ENCODE measurements at places on chromosomes 5 and 9. TPM values are rescaled to one million over a fixed set of nuclear protein-coding genes. Genes with fewer than 3 reads are reported as not detected.

- no peaks in the 10 kb centered on the region for H3K36me3 ChIP-seq
- H3K27me3 ChIP-seq: no peaks in the 10 kb centered on the region
- no peak for DNase-seq
These were observed 145.0 kb upstream of the TNC start for GRCh38 chr9:115262952-115263351.

GRCh38 chr5:1164696-1165630, 36.4 kb upstream of the SLC6A19 start:
- no peaks in the 10 kb centered on the region for H3K27me3 ChIP-seq
- no peak overlapping the region for H3K4me3 ChIP-seq
- no peaks in the 10 kb centered on the region for H3K36me3 ChIP-seq

GRCh38 chr9:131801810-131802209, 61.9 kb upstream of the RAPGEF1 start:
- no peak for DNase-seq
- no peak overlapping the region for H3K4me3 ChIP-seq
- H3K36me3 ChIP-seq: no peaks in the 10 kb centered on the region
- no peak overlapping the region for H3K27ac ChIP-seq
- H3K4me1 ChIP-seq: no peaks in the 10 kb centered on the region

DNA sequence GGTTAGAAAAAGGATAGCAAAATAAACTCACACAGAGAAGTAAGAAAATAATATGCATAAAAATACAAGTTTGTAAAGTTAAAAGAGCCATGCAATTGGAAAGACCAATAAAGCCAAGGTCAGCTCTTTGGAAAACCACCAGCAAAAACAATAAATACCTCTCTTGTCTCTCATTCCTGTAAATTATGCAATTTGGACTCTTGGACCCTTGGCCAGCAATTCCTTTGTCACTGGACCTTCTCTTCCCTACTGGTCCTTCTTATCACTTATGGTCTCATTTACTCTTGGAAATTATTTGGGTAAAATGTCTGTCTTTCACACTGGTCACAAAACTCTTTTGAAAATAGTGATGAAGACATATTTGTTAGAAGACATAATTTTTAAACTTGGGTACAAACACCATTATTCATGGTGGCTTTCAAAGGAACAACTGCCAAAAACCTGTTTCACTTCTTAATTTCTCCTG, 379.5 kb downstream of the TMEM232 start:
- H3K36me3 ChIP-seq: no peaks in the 10 kb centered on the region
- no peak overlapping the region for H3K4me3 ChIP-seq
- no peak for DNase-seq
- H3K27ac ChIP-seq: no peak overlapping the region
- no peaks in the 10 kb centered on the region for H3K4me1 ChIP-seq

- H3K27ac ChIP-seq: no peak overlapping the region
- no peak overlapping the region for H3K4me3 ChIP-seq
- no peaks in the 10 kb centered on the region for H3K27me3 ChIP-seq
- H3K4me1 ChIP-seq: 0 out of 2 replicates have a peak, but pooled peaks cover 6% of the 10 kb centered on the region
These were observed 76.2 kb upstream of the ANKRD55 start for GRCh38 chr5:56309262-56309826.

- H3K4me1 ChIP-seq: peaks cover 9% of the 10 kb centered on the region
- DNase-seq: no peak
- no peaks in the 10 kb centered on the region for H3K27me3 ChIP-seq
These were observed 200.4 kb downstream of the ARRDC3 start for GRCh38 chr5:91182763-91183162.

- no peak overlapping the region for H3K4me3 ChIP-seq
- H3K36me3 ChIP-seq: no peaks in the 10 kb centered on the region
- H3K4me1 ChIP-seq: no peaks in the 10 kb centered on the region
These were observed 314.1 kb upstream of the KIF2A start for GRCh38 chr5:61991866-61992265.

DNA sequence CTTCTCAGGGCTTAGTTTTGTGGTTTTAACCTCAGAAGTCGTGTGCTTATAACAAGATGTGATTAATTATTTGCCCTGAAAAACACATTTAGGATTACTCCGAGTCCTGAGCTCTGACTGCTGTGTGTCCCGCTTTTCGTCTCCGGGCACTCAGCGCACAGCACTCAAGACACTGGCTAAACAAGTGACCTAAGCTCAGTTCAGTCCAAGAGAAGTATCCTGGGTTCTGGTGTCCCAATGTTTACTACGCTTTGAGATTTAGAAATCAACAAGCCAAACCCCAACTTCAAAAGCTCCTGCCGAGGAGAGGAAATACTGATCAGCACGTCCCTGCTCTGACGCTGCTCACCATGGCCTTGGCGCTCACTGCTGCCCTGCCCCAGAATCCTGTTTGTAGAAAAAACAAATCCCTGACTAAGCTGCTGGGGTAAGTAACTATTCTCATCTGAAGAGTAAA, 53.2 kb downstream of the IPPK start:
- H3K36me3 ChIP-seq: peaks cover 51% of the 10 kb centered on the region
- no peaks in the 10 kb centered on the region for H3K27me3 ChIP-seq
- H3K4me1 ChIP-seq: peaks cover 11% of the 10 kb centered on the region
- DNase-seq: no peak

- no peak overlapping the region for H3K27ac ChIP-seq
- peaks cover 13% of the 10 kb centered on the region for H3K4me1 ChIP-seq
These were observed 231.4 kb downstream of the ARHGEF28 start for GRCh38 chr5:73857446-73857845.

DNA sequence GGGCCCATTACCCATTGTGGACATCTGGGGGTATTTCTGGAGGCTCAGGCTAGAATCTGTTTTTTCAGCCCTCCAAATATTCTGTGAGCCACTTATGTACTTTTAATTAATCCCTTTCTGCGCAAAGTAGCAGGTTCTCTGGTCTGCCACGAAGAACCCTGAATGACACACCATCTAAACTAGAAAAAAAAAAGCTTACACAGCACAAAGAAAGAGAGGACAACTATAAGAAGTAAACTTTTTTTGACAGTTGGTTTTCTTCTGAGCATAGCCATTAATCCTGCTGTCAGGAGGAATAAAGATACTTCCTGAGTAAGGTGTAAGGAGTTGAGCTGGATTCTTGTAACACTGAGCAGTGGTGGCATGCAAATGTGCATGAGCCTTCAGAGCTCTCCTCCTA, 327.5 kb downstream of the TMEM232 start:
- no peaks in the 10 kb centered on the region for H3K36me3 ChIP-seq
- DNase-seq: no peak
- H3K4me1 ChIP-seq: no peaks in the 10 kb centered on the region
- no peaks in the 10 kb centered on the region for H3K27me3 ChIP-seq

- no peak for DNase-seq
- H3K4me1 ChIP-seq: no peaks in the 10 kb centered on the region
- H3K27me3 ChIP-seq: no peaks in the 10 kb centered on the region
- no peak overlapping the region for H3K27ac ChIP-seq
- no peak overlapping the region for H3K4me3 ChIP-seq
These were observed 51.9 kb upstream of the TBC1D9B start for GRCh38 chr5:179959641-179960040.

DNA sequence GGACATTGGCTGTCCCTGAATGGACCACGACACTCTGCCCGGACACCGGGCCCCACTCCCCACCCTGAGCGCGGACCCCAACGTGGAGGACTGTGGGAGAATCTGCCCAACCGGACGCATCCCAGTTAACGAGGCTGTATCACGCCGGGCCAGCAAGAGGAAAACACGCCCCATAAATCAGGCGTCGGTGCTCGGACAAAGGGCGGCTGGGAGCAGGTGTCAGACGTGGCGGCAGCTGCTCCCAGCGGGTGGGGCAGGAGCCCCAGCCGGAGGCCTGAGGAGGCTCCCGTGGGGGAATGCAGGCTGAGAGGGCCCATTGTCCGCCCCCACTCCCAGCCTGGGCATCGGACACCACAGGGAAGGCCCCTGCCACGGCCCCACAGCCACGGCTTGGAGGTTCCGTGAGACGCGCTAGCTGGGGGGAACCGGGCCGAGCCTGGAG, 19.2 kb downstream of the NOTCH1 start:
- no peaks in the 10 kb centered on the region for H3K27me3 ChIP-seq
- DNase-seq: no peak
- no peak overlapping the region for H3K27ac ChIP-seq
- no peaks in the 10 kb centered on the region for H3K36me3 ChIP-seq
- H3K4me3 ChIP-seq: no peak overlapping the region

DNA sequence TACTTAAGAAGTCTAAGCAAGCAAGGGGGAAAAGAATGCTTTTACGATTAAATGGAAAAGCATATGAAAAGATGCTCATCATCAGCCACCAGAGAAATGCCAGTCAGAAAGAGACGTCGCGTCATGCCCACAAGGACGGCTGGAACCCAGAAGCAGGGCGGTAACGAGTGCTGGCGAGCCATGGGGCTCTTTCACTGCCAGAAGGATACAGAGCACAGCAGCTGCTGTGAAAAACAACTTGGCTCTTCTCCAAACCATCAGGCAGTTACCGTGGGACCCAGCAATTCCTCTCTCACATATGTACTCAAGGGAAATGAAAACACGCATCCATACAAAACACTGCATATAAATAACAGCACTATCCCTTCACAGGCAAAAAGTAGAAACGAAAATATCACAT, 95.5 kb downstream of the CAMSAP1 start:
- DNase-seq: no peak
- no peak overlapping the region for H3K4me3 ChIP-seq
- H3K4me1 ChIP-seq: no peaks in the 10 kb centered on the region

- H3K27me3 ChIP-seq: no peaks in the 10 kb centered on the region
- H3K27ac ChIP-seq: no peak overlapping the region
- H3K4me1 ChIP-seq: peaks cover 23% of the 10 kb centered on the region
- no peak overlapping the region for H3K4me3 ChIP-seq
- peaks cover 20% of the 10 kb centered on the region for H3K36me3 ChIP-seq
- DNase-seq: no peak
These were observed 77.1 kb upstream of the SUSD1 start for GRCh38 chr9:112252194-112252593.

DNA sequence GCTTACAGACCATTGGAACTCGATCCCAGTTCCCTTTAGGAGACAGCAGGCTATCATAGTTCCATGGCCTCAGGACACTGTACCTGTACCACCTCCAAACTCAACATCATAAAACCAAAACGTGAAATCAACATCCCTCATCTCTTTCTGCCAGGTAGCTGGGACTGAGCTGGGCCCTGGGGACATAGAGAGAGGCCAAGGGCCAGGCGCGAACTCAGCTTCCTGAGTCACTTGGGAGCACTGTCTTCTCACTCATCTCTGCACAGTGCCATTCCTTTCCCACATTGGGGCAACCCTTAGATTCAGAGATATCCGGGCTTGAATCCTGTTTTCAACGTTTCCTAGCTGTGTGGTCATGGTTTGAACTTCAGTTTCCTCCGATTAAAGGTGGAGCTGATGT, 12.2 kb downstream of the DAB2IP start:
- DNase-seq: no peak
- H3K4me3 ChIP-seq: no peak overlapping the region
- H3K27ac ChIP-seq: no peak overlapping the region
- no peaks in the 10 kb centered on the region for H3K4me1 ChIP-seq
- peaks cover 19% of the 10 kb centered on the region for H3K27me3 ChIP-seq
- H3K36me3 ChIP-seq: no peaks in the 10 kb centered on the region

DNA sequence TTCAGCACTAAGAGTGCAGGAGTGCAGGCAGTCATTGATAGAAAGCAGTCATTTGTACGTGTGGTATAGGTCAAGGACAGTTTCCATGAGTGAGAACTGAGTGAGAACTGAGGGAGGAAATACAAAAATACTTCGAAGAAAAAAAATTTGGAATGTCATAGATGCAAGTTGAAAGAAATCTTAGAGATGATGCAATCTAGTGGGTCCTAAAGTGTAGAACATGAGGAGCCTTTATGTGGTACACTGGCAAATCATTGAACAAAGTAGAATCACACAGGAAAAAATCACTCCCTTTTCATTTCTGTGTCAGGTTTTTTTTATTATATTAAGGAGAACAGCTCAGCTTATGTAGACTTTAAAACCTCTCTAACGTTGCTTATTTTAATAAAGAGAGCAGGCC, 26.4 kb upstream of the SLC1A1 start:
- H3K36me3 ChIP-seq: no peaks in the 10 kb centered on the region
- no peak for DNase-seq
- no peak overlapping the region for H3K4me3 ChIP-seq
- no peaks in the 10 kb centered on the region for H3K4me1 ChIP-seq
- no peaks in the 10 kb centered on the region for H3K27me3 ChIP-seq

- H3K4me1 ChIP-seq: no peaks in the 10 kb centered on the region
- DNase-seq: no peak
- H3K27me3 ChIP-seq: no peaks in the 10 kb centered on the region
- H3K27ac ChIP-seq: no peak overlapping the region
- H3K4me3 ChIP-seq: no peak overlapping the region
- no peaks in the 10 kb centered on the region for H3K36me3 ChIP-seq
These were observed 1030.2 kb downstream of the EFNA5 start for GRCh38 chr5:106640511-106640910.

GRCh38 chr9:72579880-72580550, 58.6 kb downstream of the TMC1 start:
- peaks cover 21% of the 10 kb centered on the region for H3K4me1 ChIP-seq
- no peak overlapping the region for H3K4me3 ChIP-seq
- DNase-seq: no peak
- no peak overlapping the region for H3K27ac ChIP-seq
- H3K27me3 ChIP-seq: no peaks in the 10 kb centered on the region

GRCh38 chr5:177355868-177356168, 1.9 kb upstream of the RGS14 start:
- peaks cover 4% of the 10 kb centered on the region for H3K36me3 ChIP-seq
- no peak overlapping the region for H3K27ac ChIP-seq

DNA sequence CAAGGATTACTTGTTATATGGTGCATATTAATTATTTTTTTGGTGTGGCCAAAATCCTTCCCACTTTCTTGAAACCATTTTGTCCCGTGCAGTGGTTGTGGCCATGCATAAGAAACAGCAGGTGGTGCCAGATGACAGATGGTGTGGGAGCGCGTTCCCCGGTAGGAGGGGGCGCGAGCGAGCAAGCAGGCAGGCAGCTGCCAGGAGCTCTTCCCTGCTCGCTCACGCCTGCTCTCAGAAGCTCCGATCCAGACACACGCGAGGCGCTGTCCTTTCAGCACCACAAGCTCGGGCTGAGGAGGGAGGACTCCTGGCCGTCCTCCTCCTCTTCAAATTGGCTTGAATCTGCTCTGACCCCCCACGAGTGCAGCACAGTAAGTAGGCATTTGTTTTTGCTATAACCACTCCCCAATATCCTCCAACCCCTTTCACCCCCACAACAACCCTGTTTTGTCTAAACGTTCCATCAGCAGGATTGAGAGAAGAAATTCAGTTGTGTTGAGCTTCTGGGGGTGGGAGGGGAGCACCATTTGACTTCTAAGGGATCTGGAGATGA, at the start of gene NSG2:
Gene NSG2 (plus strand): TSS at position 237 of the 556 bp plus-strand sequence. CDS start 1,050 bp downstream, outside the sequence.
- no peak within 1 kb of the TSS for H3K4me3 ChIP-seq
- H3K36me3 ChIP-seq: no peaks in the 10 kb centered on the region
- H3K27me3 ChIP-seq: no peaks in the 10 kb centered on the region
- peak; percentile 78 for DNase-seq

HAPLN1 gene
- total RNA-seq: 1.2 TPM

NR4A3 gene
- total RNA-seq: not detected

ZNF462 gene
- total RNA-seq: 6.5 TPM

RASGEF1C gene
- not detected for total RNA-seq

RAB3C gene
- not detected for total RNA-seq

GABRB2 gene
- not detected for total RNA-seq

TLX3 gene
- total RNA-seq: not detected
